ENCODE measurements at places on chromosomes 11 and 22.

DNA sequence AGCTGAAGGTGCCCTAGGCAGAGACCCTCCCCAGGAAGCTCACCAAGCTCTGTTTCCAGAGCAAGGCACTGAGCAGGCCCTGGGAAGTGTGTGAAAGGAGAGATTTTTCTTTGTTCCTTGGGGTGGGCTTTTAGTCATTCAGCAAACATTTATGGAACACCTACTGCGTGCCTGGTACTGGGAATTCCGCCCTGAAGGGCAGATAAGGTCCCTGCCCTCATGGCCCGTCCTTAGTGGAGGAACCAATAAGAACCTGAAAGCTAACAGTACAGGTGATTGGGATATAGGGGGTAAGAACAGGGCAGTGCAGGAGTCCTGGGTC lies 3.9 kb downstream of the TMEM134 start:
- DNase-seq, result no peak

DNA sequence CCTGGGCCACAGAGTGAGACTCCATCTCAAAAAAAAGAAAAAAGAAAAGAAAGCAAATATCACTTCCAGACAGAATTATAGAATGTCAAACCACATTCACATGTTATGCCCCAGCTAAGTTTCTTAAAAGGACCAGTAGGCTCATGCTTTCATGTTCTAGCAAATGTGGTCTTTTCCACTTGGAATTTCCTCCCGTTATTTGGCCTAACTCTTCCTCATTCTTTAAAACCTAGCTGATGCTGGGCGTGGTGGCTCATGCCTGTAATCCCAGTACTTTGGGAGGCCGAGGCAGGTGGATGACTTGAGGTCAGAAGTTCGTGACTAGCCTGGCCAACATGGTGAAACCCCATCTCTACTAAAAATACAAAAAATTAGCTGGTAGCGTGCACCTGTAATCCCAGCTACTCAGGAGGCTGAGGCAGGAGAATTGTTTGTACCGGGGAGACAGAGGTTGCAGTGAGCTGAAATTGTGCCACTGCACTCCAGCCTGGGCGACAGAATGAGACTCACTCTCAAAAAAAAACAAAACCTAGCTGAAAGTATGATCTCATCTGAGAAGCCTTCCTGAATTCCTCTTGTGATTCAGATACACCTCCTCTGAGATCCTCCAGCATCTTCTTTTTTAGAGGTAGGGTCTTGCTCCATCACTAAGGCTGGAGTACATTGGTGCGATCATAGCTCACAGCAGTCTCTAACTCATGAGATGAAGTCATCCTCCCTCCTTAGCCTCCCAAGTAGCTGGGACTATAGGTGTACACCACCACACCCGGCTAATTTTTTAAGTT lies 50.4 kb downstream of the FCHSD2 start:
- no peak for DNase-seq

GRCh38 chr11:121654843-121655536 lies 202.2 kb upstream of the SORL1-AS1 start:
- DNase-seq, result no peak

DNA sequence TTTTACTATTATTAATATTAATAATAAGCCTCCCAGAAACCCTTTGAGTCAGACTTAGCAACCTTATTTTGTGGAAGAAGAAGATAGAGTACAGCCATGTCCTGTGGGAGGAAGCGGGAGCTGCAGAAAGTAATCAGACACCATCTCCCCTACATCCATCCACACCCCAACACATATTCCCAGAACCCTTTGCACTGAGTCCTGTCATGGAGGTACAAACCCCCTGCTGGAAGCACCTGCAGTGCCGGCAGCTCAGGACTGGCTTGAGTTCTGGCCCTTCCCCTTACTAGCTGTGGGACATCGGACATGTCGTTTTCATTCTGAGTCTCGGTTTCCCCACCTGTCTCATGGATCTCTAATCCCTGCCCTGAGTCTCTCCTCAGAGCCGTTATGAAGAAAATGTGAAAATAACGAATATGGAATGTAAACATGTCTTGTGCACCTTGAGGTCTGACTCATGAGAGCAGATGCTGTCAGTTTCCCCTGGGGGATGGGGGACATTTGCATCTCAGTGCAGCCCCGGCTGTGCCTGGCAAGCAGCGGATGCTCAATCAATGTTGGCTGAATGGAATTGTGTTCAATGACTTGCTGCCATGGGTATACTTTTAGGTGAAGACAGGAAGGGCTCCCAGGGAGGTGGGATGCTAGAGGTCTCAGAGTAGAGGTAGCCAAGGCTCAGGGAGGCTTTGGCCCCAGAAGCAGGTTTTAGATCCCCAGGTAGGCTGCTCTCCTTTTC lies 45.4 kb downstream of the TP53I11 start:
- no peak for DNase-seq

DNA sequence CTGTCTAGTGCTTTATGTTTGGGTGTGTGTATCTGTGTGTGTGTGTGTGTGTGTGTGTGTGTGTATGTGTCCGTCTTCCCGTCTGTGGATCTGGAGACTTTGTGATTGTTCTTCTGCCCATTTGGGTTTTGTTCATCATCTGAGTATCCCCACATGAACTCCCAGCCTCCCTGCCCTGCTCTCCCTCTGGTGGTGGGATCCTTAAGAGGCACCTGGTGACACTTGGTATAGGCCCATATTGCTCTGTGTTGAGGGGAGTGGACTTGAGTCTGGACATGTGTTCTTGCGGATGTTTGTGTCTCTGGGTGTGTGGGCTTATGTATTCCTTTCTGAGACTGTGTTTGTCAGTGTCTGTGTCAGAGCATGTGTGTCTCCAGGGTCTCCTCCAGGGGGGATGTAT lies 15.3 kb downstream of the RCOR2 start:
- no peak for DNase-seq

- peak; percentile 48 for DNase-seq
Measured at GRCh38 chr22:23138584-23139435, 3.0 kb downstream of the RSPH14 start.

DNA sequence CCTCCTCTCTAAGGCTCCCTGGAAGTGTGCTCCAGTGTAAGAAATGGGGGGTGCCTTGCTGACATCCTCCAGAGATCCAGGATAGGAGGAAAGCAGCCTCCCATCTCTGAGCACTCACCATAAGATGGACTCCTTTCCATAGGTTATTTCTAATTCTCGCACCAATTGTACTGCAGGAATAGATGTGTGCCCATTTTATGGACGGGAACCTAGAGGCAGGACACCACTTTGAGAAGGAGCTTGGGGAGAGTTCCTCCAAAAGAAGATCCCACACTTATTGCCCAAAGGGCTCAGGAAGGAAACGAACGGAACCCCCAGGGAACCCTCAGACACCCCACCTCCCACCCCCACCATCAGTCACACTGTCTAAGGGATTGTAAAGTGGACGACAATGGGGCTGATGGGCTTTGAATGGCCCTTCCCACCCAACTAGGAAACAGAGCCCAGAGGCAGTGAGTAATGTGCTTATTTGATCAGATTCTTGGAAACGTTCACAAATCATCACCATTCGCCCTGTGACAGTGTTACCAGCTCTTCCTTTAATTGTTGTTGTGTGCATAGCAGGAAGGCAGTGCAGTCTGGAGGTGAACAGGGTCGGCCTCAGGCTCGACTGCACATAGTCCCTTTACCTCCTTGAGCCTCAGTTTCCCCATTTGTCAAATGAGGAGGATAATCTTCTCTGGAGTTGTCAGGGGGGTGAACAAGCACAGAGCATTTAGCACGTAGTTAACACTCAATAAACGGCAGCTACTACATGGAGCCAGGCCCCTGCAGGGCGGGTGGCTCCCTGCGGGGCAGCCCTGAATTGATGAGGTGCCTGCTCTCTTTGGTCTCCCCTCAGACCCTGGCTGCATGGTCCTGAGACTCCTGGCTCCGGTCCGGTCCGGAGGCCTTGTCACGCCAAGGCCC lies 8.4 kb upstream of the MN1 start:
- DNase-seq, result no peak

Measured in epithelial cell of prostate (primary cell).